BE2C (cell line): ENCODE measurements at places on chromosomes 16 and 17.
A peak's percentile ranks its signal among the peaks of the same experiment; 100 is the strongest.

- DNase-seq: no peak
These were observed 60.4 kb downstream of the PLXDC1 start for GRCh38 chr17:39090908-39091665.

DNA sequence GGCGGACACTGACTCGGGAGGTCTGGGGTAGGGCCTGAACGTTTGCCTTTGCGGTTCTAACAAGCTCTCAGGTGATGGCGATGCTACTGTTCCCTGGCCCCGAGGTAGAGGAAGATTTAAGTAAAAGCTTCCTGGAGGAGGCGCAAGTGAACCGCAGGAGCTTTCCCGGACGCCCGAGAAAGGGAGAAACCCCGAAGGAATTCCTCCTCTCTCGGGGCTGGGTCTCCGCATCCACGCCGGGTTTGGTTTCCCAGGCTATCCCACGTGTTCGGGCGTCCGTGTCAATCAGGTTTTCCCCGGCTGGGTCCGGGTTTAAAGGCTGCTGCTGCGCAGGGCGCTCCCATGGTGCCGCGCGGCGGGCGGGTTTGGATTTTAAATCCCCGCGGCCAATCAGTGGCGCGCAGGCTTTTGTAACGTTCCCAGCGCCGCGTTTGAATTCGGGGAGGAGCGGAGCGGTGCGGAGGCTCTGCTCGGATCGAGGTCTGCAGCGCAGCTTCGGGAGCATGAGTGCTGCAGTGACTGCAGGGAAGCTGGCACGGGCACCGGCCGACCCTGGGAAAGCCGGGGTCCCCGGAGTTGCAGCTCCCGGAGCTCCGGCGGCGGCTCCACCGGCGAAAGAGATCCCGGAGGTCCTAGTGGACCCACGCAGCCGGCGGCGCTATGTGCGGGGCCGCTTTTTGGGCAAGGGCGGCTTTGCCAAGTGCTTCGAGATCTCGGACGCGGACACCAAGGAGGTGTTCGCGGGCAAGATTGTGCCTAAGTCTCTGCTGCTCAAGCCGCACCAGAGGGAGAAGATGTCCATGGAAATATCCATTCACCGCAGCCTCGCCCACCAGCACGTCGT lies at the start of gene PLK1:
PLK1 (plus strand) TSS at position 460 of the 844 bp plus-strand sequence; CDS start at position 504, 44 bp downstream.
- DNase-seq: peak; percentile 92

DNA sequence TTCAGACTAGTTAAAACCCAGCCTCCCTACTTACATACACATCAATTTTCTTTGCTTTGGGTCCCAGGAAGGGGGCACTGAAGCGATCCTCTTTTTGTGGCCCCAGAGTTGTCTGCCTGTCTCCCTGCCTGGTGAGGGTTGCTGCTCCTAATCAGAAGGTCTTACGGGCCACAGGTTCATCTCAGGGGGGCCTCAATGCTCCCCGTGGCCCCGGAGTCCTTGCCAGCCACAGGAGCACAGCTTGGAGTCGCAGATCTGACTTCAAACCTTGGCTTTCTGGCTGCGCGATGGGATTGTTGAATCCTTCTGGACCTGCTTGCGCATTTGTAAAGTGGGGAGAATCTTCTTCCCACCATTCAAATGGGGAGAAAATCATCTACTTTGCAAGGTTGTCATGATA lies 44.8 kb upstream of the MYH10 start:
- DNase-seq: no peak

- no peak for DNase-seq
These were observed 329.2 kb downstream of the C16orf95 start for GRCh38 chr16:86987746-86988670.

DNA sequence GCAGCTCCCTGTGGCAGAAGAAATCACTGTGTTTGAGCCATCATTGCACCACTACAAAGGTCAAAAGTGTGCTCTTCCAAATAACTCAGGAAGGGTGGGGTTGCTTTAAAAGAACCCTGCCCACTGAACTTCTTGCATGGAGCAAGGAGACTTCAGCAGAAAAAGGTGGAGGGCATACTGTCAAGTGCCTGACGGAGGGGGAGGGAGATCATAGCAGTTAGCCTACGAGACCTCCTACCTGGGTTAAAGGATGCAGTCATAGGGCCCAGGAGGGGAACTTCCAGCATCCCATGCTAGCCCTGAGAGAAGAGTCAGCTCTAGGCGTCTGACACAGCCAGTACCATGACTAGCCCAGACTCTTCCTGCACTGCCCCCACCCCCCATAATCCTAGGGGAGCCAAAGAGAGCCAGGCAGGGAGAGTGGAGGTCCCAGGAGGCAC lies 45.3 kb upstream of the MSI2 start:
- DNase-seq: no peak

DNA sequence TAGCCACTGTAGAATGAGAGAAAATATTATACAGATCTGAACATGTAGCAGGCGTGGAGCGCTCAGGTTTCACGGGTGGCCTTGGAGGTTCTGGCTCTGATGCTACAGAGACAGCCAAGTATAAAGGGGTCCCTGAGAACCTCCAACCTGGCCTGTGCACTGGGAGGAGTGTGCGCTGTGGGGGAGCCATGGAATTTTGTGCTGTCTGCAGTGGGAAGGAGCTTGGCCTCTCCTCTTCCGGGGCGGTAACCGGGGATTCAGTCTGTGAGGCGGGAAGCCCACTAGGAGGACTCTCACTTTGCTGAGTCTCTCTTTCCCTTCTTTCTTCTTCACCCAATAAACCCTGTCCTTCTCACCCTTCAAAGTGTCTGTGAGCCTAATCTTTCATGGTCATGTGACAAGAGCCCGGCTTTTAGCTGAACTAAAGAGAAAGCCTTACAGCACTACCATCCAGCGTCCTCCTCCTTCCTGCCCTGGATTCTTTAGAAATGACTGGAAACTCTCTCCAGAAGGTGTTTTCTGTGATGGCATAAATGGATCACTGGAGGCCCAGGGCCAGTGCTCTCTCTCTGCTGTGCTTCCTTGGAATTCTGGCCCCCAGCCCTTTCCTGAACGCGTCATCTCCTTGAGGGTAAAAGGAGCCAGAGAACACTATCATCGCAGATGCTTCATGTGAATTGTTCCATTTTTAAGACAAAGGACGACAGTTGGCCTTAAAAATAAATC lies 232.1 kb upstream of the CACNG5 start:
- no peak for DNase-seq

- DNase-seq: no peak
These were observed 114.3 kb downstream of the WSCD1 start for GRCh38 chr17:6184508-6184907.

GRCh38 chr16:68447653-68448359 lies 502 bp downstream of the SMPD3 start:
- no peak for DNase-seq

GRCh38 chr17:10435096-10435495 lies 13.3 kb upstream of the MYH8 start:
- DNase-seq: no peak

DNA sequence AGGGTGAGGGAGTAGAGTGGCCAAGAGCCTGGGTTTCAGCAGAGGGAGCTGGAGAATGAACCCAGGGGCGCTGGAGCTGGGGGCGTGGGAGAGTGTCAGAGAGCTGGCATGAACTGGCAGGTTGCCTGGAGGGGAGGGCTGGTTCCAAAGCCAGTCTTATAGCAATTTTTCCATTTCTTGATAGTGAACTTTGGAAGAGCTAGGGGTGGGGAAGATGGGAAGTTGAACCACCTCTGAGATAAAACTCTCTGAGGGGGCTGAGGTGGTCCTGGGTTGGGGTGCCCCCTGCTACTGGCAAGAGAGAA lies 36.9 kb downstream of the ADGRG5 start:
- no peak for DNase-seq

GRCh38 chr17:9828296-9829295 lies 2.9 kb downstream of the GLP2R start:
- DNase-seq: no peak

- DNase-seq: no peak
These were observed 210.2 kb downstream of the PARN start for GRCh38 chr16:14419817-14420216.

DNA sequence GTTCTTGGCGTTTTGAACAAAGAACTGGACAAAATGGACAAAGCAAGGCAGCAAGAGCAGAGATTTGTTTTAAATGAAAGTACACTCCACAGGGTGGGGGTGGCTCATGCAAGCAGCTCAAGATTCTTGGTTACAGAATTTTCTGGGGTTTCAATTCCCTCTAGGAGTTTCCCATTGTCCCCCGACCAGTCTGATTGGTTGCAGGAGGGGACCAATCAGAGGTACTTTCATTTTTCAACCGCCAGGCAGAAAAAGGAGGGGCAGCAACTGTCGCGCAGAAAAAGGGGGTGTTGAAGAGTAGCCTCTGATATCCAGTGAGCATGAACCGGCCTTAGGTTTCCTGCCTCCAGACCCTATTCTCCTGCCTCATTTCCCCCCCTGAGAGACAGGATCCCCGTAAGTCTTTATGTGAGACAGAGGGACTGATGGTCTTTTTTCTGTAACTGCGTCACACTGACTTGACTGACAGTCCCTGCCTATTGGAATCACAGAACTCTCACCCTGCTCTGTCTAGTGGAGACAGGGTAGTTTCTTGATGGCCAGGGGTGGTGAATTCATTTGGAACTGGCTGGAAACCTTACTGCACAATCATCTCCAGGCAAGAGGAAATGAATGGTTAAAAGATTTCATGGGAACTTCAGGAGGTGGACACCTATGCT lies 59.4 kb upstream of the ALOX12 start:
- peak; percentile 13 for DNase-seq

DNA sequence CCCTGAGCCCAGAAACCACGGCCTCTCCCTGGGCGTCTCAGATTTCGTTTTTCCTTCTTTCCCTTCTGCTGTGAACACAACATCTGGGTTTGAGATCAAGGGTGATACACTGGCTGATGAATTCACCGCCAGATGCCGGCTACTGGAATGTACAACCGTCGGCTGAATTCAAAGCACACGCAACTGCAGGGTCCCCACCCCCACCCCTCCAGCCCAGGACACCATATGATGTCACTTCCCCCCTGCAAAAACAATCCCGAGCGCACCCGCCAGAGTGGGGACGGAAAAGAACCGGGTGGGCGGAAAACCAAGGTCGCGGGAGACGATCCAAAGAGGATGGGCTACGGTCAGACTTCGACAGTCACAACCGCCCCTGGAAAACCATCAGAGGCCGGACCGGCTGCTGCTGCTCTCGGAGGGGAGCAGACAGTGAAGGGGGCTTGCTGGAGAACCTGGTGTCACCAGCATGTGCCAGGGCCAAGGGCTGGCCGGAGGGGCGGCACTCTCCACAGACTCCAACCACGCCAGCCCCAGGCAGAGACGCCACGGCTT lies 23.3 kb downstream of the CEP295NL start:
- no peak for DNase-seq

- no peak for DNase-seq
These were observed 198.4 kb downstream of the SHISA9 start for GRCh38 chr16:13099822-13100221.

DNA sequence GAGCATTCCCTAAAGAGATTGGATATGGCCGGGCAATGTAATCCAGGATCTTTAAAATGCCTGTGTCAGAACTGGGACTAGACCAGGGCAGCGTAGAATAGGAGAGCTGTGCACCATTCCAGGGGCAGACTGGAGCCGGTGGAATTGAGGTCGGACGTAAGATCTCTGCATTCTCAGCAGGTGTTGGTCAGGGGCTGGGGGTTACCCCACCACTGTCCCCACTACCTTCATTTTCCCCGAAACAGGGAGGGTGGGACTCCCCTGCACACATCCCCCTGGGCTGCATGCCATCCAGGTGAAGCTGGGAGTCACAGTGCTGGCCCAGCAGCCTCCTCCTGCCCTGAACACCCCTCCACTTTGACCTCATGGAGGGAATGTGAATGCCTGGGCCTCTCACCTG lies 17.8 kb downstream of the OSBPL7 start:
- no peak for DNase-seq

GRCh38 chr17:48391444-48391843 lies 38.6 kb downstream of the SKAP1 start:
- no peak for DNase-seq

- no peak for DNase-seq
These were observed 16.9 kb downstream of the LDAF1 start for GRCh38 chr16:21175397-21175796.

GRCh38 chr16:64543441-64543840 lies 578.4 kb downstream of the CDH11 start:
- DNase-seq: no peak

GRCh38 chr17:69159418-69159817 lies 17.7 kb upstream of the ABCA6 start:
- no peak for DNase-seq

- no peak for DNase-seq
These were observed 999.5 kb upstream of the EEF2KMT start for GRCh38 chr16:6096931-6097670.

DNA sequence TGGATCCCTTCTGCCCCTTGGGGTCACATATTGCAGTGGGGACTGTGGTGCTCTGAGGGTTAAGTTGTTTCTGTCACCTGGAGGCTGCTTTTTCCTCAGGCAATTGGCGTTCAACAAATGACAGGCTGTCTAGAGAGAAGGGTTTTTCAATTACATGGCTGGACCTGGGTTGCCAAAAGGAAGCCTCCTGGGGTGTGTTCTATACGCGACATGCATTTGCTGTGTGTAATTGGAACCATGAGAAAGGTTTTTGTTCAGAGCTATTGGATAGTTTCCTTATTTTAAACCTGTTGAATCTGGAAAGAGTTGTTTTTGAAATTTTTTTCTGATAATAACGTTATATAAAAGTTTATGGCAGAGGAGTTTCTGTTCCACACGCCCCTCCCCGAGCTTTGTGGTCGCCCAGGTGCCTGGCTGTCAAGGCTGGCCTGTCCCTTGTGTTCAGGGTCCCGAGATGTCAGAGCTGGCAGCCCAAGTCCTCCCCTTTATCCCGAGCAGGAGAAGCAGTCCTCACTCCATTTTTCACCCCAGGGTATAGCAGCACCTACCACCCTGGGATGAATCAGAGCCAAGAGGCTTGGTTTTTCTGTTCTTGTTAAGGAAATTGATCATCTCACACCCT lies 26.1 kb upstream of the ZNF750 start:
- no peak for DNase-seq

DNA sequence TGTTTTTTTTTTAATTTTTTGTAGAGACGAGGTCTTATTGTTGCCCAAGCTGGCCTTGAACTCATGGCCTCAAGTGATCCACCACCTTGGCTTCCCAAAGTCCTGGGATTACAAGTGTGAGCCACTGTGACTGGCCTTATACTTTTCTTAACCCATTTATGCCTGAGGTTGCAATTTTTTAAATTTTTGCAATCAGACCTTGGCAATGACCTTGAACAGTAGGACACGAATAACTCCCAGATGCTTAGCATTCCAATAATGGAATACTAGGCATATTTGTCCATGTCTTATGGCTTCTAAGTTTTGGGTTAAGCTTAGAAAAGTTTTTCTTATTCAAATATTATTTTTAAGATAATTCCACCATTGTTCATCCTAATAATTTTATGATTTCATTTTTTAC lies 28.3 kb upstream of the TMEM97 start:
- DNase-seq: no peak

DNA sequence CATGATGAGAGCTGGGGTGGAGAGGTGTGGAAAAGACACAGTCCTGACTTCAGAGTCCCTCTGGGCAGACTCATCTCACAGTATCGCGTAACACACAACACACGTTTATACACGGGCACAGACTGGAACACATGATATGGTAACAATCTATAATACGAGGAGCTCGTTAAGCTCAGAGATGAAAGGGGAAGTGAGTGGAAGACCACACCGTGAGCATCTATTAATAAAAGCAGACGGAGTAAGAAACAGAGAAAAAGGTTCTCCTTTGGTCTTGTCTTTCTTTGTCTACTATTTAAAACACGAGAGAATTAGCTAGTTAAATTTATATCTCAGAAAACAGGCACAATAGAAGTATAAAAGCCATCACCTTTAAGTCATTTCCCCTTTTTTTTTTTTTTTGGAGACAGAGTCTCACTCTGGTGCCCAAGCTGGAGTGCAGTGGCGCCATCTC lies 13.5 kb downstream of the ANKRD11 start:
- DNase-seq: no peak
